ENCODE measurements at places on chromosomes 2 and 18.

GRCh38 chr2:6755456-6755855 is 110.3 kb downstream of the CMPK2 start:
- no peak for DNase-seq

DNA sequence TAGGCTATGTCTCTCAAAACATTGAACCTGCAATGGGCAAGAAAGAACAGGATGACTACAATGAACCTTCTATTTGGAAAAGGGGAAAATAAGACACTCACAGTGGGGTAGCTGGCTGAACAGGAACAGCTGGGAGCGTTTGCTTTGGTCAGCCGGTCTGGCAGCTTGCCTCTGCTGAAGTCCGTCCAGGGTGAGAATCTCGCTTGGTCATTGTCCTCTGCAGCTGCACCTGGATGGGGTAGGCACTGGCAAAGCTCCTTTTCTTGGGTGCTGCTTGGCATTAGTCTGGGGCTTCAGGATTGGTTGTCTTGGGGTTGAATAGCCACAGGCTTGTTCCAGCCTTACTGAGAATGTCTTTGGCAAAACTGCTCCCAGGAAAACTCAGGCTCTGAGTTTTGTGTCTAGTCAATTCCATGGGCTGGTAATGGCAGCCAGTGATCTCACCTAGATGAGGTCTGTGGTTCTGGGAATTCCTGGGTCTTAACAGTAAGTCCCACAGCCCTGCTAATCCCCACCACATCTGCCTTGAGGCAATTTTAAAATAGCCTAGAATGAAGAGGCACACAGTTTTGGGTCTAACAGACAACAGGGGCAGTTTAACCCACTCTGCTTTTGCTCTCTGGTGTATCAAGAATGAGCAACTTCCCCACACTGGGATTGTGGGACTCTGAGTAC is 13.4 kb downstream of the NEDD4L start:
- DNase-seq = no peak

DNA sequence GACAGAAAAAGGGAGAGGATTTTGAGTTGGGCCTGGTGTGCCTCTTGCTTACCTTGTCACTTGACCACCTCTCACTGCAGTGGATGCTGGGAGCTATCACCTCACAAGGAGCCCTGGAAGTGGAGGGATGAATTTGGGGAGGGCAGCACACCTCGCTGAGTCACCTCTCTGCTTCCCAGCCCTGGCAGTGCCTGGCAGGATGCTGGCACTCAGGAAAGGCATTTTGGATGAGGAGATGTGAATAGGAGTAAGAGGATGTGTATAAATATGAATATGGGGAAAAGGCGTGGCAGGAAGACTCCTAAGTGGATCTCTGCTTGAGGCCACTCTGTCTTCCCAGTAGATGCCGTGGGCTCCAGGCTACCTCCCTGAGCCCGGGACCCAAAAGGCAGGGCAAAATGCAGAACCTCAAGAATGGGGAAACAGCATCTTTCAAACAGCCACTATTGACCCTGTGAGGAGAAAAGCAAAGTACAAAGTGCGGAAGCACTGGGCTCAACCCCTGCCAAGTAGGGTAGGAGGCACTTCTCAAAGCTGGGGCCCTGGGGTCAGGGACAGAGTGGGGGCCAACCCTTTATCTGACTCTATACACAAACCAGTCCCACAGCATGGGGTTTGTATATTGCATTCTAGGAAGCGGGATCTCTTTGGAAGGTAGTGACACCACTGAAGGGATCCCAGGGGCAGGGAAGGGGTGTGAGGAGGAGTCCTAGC is 164.5 kb upstream of the GLI2 start:
- DNase-seq = no peak

- no peak for DNase-seq
Measured at GRCh38 chr2:131567891-131568290, 40.2 kb downstream of the CCDC74A start.

DNA sequence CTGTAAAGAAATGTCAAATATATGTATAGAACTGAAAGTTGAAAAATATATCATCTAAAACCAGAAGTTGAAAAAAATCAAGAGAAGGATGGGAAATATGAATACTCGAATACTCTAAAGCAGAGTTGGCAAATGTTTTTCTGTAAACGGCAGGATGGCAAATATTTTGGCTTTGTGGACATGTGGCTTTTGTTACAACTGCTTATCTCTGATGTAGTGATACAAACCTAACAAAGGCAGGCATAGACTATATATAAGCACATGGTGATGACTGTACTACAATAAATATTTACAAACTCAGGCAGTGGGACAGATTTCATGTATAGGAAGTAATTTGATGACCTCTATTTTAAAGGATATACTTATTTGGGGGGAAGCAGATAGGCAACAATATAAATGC is 224.6 kb upstream of the LRRTM4 start:
- DNase-seq = no peak

DNA sequence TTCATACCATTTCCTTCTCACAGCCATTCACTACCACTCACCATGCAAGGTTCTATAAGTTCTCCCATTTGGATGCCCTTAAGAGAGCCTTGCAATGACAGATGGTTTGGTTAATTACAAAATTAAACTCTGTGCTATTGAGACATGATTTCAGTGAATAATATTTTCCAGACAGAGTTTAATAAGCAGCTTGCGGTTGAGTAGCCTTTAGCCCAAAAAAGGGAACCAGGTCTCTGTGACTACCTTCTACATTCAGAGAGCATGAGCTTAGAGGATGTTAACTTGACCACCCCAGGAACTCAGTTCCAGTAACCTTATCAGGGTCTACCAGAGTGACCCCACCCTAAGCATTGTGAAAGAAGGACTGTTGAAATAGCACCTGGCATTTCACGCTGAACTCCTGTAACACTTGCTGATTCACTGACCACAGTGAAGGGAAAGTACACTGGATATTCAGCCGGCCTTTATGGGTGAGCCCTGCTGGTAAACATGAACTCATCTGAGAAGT is 1173.1 kb upstream of the ZEB2 start:
- DNase-seq = no peak

All from NCI-H187 (cell line).